ENCODE measurements at places on chromosomes 1 and 21.

- no peak for DNase-seq
Measured at GRCh38 chr1:108050911-108051629, 86.1 kb upstream of the VAV3 start.

- no peak for DNase-seq
Measured at GRCh38 chr1:157496121-157496526, 56.2 kb downstream of the FCRL5 start.

GRCh38 chr1:13541435-13542215 is 27.8 kb upstream of the LRRC38 start:
- DNase-seq = no peak

GRCh38 chr1:205144751-205145150 is 23.0 kb upstream of the RBBP5 start:
- DNase-seq = no peak

- DNase-seq = no peak
Measured at GRCh38 chr1:175192111-175192629, 406 bp downstream of the KIAA0040 start.

DNA sequence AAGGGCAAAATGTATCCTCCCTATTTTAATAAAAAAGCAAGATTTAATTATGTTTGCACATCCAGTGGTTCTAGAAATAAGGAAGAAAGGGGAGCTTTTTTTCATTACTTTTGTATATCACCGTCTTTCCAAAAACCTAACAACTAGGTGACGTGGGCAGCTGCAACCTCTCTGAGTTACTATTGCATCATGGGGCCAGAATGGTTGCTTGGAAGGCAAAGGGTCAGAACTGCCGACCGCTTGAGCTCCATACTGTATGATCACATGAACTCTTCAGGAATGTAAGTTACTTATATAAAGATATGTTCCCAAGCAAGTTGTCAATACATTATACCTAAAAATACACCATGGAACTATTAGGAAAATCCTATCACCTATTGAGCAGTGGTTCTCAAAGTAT is 85.6 kb upstream of the HIVEP3 start:
- no peak for DNase-seq

DNA sequence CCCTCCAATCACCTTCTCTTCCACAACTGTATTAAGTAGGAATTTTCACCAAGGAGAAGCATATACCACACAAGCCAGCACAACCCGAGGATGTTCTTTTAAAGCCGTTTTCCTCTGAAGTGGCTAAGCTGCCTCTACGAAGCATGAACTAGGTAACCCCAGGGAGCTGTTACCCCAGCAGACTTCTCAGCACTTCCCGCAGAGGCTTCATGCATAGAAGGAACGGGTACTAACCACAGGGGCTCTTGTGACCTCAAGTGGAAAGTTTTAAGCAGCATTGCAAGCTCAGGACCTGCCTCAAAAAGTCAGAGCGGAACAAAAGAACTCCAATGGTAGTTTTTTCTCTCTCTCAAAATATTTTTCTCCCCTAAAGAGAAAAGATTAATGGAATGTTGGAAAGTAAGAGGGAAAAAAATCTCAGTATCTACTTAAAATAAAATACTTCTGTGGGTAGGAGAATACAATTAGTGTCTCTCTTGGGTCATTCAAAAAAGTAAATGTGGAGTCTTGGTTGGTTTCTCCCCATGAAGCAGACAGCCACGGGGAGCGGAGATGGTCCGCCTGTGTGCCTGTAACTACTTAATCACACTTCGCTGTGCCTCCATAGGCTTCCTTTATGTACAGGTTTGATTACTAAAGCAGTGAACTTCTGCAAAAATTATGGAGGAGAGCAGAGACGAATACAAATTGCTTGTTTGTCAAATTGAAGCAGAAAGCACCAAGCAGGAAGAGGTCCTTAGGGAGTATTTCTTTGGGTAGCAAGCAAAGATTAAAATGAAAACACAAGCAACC is 40.9 kb downstream of the STX6 start:
- DNase-seq = no peak

- DNase-seq = no peak
Measured at GRCh38 chr1:82445827-82446226, 645.1 kb downstream of the ADGRL2 start.

- no peak for DNase-seq
Measured at GRCh38 chr21:35071347-35071746, 22.2 kb upstream of the RUNX1 start.

DNA sequence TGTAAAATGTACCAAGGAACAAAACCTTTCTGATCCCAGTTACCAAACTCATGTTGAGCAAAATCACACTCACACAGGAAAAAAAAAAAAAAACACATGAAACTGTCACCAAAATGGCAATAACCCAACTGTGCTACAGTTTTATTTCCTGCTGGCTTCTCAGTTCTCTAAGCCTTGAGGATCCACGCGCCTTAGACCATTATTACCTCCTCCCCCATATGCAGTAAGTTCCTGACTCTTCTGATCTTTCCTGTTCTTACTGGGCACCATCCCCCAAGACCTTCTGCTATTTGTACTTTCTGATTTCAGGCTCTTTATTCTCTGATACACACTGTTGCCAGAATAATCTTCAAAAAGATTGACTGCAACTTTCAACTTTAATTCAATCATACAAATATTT is 79.6 kb downstream of the SLC45A1 start:
- DNase-seq = no peak

- DNase-seq = no peak
Measured at GRCh38 chr1:153024413-153024812, 6.6 kb upstream of the SPRR1B start.

DNA sequence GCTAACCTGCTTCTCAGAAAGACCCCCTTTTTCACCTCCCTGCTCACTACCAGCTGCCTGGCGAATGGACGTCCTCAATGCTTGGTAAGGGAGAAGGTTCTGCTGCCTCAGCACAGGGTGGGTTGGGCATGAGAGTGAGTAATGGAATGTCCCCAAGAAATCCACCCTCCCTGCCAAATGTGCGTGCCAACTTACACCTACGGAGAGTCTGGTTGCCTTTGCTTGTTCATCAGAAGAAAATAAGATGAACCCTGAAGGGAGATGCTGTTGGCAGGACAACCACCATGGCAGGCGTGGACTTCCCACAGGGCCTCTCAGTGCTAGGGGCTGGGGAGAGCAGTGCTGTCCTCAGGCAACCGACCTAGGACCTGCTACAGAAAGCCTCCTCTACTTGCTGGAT is 106.0 kb downstream of the XCL2 start:
- no peak for DNase-seq

DNA sequence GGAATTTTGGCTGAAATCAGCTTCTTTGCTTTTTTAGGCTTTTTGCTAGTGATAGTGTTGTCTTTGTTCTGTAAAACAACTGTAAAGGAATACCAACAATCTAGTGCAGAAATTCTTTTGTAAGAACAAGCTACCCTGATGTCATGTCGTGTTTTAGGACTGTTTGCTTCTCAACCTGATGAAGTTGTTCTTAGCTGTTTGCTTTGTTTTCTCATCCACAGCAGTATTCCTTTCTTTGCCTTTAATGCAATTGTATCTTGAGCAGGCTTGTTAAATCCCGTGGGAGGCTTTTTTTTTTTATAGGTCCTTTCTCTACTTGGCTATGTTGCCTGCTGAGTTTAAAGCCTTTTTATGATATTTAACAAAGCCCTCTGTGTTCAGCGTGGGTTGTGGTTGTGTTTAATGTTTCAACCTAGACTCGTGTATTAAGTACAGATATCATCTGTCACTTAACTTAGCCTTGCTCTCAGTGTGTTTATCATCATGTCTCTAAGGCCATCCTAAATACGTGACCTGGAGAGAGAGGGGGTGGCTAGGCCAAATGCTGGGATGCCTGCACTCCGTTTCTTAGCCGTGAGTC is 31.6 kb downstream of the ADARB1 start:
- DNase-seq = no peak

GRCh38 chr21:38787461-38788274 is 18.1 kb upstream of the ETS2 start:
- no peak for DNase-seq

GRCh38 chr1:23083714-23084480 is 64.6 kb downstream of the KDM1A start:
- no peak for DNase-seq

DNA sequence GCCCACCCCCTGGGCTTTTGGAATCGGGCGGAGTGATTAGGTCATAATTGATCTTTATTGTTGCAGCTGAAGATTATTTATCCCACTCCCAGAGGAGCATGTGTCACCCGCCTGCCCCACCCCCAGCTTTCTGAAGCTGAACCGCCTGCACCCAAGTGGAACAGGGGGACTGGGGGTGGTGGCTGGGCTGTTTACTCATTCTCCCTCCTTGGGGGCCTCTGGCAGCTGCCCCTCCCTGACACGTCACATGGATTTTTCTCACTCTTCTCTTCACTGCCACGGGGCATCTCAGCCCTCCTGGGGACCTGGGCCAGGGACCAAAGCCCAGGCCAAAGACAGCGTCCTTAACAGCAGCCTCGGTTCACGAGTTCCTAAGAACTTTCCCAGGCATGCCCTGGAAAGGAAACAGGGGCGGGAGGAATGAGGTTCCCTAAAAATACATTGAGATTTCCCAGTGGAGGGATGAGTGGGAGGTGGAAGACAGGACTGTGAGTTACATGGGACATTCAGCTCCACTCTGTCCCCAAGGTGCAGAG is 31.6 kb upstream of the SOX13 start:
- DNase-seq = no peak

DNA sequence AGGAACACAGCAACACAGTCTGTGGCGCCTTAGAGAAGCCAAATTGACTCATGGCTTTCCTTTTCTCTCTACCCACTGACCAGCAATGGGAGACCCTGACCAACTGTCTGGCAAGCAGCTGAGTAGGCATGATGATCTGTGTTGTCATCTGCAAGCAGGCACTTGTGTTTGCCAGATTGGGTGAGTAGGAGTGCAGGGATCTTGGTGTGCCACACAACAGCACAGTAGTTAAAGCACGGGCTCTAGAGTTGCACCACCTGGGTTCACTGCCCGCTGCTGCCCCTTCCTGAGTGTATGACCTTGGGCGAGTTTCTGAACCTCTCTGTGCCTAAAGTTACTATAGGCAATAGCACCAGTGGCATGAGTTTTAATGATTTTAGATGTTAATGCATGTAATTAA is 95.7 kb upstream of the CD53 start:
- no peak for DNase-seq

GRCh38 chr1:151198254-151199127 is at the start of gene PIP5K1A:
PIP5K1A (plus strand) TSS chr1:151198552; CDS start chr1:151198997, 445 bp downstream.
- DNase-seq = peak; percentile 98

- DNase-seq = no peak
Measured at GRCh38 chr1:84348759-84349158, 47.3 kb downstream of the SAMD13 start.

GRCh38 chr1:43077273-43077672 is 94.8 kb downstream of the EBNA1BP2 start:
- DNase-seq = no peak
